Effector CD8-positive, alpha-beta T cell (primary cell): ENCODE measurements at places on chromosomes 1 and 21.

DNA sequence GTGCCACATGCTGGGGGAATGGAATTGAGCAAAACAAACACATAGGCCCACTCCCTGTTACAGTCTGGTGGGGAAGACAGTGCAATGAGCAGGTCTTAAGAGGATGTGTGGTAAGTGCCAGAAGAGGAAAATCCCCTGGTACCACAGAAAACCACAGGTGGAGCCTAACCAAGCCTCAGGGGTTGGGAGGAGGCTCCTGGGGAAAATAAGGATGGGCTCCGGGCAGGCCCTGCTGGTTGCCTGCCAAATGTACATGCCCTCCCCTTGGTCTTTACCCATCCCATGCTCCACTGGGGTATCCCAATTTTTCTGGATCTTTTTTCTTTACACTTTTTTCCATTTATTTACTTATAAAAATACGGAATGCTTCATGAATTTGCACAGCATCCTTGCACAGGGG lies 40.4 kb downstream of the ATP1A1 start:
- no peak for DNase-seq

GRCh38 chr1:52281518-52281917 lies 84.5 kb downstream of the CC2D1B start:
- no peak for DNase-seq

- no peak for DNase-seq
Observed at GRCh38 chr1:93323185-93323820, 22.4 kb upstream of the DR1 start.

- DNase-seq = no peak
Observed at GRCh38 chr1:243726806-243727502, 123.1 kb downstream of the AKT3 start.

DNA sequence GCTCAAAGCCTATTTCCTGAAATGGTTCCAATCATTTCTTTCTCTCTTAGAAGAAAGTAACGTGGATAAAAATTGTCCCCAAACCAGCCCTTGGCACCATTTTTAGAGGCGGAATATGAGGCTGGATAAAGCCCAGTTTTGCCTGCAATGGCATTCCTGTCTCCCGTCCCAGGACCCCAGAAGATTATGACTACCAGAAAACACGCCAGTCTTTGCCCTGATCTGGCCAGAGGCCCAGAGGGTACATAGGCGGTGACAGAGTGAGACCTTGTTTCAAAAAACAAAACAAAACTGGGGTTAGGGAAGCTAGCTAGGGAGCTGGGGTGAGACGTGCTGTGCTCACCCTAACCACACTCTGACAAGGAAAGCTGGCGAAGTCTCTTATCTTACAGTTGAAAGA lies at the start of gene AADACL4:
TSS of gene AADACL4 (plus strand) at position 301 of the 400 bp plus-strand sequence. CDS start 462 bp downstream, outside the sequence.
- no peak for DNase-seq

DNA sequence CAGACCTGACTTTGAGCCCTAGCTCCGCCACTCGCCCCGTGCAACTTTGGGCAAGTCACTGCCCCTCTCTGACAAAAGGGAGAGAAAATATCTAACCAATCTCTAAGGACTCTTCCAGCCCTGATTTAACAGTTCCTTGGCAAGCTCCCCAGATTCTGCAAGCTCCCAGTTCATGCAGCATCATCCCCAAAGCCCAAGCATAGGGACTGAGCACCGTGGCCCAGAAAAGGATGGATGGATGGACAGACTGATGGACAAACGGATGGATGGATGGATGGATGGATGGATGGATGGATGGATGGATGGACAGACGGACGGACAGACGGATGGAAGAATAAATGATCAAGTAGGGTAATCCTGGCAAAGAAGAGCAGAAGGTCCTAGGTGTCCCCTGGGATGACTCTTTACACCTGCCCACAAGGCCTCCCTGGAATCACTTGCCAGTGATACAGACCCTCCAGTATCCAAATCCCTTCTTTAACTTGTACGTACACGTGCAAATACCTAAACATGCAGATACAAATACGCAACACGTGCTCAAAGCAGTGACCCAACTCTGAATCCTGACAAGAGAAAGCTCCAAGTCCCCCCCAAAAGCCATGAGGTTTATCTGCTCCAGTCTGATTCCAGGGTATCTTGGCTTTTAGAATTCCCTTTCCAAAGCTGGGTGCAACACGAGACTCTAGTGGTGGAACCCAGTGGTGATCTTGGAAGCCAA lies 16.0 kb downstream of the IFFO2 start:
- DNase-seq = no peak

DNA sequence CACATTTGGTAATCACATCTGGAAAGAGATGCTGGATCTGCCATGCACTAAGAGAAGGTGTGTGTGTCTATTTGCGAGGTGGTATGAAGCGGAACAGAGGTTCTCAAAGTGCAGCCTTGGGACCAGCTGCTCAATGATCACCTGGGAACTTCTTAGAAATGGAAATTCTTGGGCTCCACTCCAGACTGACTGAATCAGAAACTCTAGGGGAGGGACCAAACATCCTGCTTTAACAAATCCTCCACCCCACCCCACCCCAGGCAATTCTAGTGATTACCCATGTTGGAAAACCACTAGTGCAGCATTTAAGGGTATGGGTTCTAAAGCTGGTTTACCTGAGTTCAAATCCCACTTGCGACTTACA lies 143.9 kb upstream of the JUN start:
- DNase-seq = no peak

DNA sequence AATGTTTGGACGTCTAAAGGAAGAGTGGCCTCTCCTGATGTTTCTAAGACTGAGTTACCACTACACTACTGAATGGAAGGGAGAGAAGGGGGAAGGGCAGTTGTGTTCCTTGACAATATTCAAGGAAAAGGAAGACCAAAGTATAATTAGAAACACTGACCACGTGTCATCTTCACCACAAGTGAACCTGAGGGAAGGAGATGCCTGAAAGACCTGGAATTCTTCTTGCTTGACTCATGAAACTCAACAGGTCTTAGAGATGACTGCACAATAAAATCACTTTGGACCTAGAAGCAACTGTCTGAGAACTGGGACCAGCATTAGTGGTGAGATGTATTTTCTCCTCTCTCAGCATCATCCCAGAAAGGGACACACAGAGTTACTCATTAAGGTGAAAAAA lies 56.7 kb downstream of the PTPN14 start:
- DNase-seq = no peak

DNA sequence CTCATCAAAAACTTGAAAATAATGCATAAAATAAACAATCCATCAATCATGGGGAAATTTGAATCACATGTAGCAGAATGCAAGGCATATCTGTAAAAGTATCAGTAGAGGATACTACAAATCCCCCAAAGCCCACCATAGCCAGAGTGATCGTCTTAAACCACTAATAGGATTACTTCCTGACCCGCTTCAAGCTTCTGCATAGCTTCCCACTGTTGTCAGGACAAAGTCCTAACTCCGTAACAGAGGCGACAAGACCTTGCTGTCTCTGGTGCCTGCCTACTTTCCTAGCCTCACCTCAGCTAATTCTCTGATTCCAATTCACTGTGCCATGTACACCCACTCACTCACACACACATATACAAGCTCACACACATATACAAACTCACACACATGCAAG lies 161.2 kb upstream of the NFIA start:
- DNase-seq = no peak

DNA sequence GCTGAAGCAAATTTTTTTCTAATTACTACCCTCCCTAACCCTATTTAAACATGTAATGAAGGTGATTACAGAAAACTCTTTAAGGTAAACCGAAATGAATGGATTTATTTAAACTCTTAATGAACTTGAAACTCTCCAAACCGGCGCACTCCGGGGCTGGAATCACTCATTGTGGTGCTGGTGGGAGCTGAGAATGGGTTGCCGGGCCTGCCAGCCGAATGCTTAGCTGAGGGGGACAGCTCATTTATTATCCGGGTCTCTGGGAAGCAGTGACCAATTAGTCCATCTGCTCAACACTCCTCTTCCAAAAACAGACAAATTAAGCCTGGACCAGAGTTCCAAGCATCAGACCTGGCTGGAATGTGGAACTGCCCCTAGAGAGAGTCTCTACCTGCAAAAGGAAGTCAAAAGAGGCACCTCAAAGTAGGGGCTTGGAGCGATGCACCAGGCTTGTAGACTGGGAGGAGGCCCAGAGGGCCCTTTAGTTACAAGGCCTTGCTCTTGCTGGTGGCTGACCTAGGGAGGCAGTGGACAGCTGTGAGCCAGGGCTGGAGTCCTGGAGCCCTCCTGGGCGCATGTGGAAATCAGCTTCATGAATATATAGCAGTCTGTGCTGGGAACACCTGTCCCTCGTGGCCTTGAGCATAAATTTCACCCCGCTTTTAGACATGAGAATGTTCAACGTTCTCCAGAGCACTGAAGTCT lies 320.7 kb downstream of the AJAP1 start:
- DNase-seq = no peak

DNA sequence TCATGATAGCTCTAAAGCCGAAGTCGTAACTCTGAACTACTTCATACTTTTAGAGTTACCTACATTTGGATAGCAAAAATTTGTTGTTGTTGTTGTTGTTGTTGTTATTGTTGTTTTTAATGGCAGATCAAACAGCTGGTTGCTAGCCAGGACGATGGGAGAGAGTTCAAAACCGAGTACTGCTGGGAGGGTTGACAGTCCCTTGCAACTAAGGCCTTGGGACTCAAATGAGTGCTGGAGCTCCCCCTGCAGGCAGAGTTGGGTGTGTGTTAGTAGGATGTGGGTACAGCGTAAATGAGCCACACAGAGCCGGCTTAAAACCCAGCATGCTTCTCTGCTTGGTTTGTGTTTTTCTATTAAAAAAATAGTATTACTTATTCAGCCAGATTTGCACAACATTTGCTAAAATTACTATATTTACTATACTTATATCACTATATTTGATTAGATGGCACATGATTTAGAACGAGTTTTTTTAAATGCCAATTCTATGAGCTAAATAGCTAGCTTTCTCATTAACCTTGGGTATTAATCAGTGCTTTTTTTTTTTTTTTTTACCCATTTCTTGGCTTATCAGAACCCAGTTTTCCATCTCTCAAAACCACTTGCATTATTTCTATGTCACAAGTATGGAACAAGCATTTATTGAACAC lies 129.2 kb upstream of the SYT6 start:
- peak; percentile 73 for DNase-seq

DNA sequence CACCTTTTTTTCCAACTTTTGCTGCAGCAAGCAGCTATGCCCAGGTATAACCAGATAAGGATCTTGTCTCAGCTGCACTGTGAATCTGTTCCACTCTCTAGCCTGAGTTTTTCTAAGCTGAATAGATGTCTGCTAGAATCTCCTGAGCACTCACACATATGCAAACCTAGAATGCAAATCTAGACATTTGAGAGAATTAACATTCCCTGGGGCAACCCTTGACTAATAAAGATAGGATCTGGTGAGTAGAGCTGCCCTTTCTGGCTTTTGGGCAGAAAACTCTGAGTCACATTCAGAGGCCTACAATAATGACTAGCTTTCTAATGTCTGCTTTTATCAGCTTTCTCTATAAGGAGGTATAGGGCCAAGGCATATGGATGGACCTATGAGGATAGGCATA lies 61.4 kb upstream of the BARHL2 start:
- no peak for DNase-seq

- DNase-seq = no peak
Observed at GRCh38 chr1:5811419-5811818, 180.8 kb downstream of the NPHP4 start.

DNA sequence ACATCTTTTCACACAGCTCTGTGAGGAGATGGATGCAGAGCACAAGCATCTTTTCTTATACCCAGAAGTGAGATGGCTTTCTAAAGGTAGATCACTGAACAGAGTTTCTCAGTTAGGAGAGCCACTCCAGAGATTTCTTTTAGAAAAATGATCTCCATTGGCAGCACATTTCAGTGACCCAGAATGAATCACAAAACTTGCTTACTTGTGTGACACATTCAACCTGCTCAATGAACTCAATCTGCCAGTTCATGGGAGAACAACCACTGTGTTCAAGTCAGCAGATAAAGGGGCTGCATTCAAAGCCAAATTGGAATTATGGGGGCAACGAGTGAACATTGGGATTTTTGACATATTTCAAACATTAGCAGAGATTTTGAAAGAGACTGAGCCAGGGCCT lies 78.3 kb downstream of the UCHL5 start:
- DNase-seq = no peak

DNA sequence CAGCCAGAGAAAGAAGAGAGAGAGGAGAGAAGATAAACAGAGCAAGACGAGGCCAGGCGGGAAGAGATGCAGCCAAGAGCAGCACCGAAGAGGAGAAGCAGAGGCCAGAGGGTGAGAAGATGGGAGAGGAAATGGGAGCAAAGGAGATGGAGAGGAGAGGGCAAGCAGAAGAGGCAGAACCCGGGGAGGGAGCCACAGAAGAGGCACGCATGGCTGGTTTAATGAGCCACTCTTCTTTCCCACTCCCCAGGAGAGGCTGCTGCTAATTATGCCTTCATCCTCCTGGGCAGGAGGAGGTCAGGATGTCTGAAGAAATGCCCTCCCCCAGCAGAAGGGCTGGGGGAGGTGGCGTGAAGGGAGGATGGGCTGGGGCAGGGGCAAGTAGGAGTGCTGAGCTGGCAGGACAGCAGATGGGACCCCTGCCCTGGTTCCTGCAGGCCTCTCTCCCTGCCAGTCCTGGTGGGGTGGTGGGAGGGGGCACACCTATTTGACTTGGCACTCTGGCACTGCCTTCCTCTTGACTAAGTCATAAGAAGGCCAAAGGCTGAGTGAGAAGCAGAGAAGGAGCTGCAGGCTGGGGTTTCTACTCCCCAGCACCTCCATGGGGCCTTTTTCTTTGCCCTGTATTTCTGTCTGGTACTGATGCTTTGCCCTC lies 32.3 kb downstream of the KIRREL1 start:
- DNase-seq = no peak

DNA sequence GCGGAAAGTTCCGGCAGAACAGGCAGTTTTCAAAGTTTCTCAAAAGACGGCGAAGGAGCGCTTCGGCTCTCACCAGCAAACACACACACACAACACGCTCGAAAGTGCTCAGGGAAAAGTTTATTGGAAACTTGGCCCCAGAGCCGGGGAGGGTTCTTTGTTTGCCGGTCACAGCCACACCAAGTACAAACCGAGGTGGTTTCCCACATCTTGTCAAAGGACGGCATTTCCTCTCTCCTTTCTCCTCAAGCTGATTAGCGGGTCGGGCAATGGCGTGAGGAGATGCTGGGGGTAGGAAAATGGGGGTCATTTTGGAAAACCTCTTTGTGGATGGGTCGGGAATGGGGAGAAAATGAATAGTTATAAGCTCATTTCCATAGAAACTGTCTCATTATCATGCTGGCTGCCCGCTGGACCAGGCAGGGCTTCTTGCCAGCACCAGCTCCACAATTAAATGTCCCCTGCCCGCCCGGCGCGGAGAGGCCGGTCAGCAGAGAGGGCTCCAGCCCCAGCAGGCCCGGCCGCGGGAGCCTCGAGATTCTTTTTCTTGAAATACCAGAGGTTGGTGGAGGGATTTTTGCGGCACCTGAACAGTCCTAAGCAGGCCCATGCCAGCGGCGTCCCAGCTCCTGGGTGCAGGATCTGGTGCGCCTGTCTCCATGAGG lies 92.3 kb downstream of the PRDM16 start:
- DNase-seq = no peak
